Activated T-cell treated with anti-CD3 and anti-CD28 coated beads for 24 hours (primary cell): ENCODE measurements at places on chromosomes 16 and 17.

DNA sequence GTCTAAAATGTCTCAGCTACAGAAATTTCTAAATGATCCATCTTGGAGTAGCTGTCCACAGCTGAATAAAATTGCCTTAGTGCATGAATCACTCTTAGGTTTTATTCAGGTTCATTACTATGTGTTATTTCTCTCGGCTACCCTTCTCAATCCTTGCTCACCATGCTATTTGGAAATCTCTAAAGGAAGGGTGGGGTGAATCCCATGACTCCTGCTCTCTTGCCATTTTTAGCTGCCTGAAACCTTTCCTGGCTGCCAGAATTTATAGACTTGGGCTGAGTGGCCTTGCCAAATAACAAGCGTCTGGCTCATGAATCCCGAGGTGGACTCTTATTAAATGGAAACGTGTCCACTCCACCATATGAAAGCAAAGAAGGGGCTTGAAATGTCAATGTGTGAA lies 936.1 kb upstream of the SOX9 start:
- no peak for DNase-seq

GRCh38 chr16:21600031-21600773 lies 825 bp downstream of the METTL9 start:
- DNase-seq, result peak; percentile 11

GRCh38 chr16:22219389-22220068 lies 13.5 kb downstream of the EEF2K start:
- DNase-seq, result no peak

DNA sequence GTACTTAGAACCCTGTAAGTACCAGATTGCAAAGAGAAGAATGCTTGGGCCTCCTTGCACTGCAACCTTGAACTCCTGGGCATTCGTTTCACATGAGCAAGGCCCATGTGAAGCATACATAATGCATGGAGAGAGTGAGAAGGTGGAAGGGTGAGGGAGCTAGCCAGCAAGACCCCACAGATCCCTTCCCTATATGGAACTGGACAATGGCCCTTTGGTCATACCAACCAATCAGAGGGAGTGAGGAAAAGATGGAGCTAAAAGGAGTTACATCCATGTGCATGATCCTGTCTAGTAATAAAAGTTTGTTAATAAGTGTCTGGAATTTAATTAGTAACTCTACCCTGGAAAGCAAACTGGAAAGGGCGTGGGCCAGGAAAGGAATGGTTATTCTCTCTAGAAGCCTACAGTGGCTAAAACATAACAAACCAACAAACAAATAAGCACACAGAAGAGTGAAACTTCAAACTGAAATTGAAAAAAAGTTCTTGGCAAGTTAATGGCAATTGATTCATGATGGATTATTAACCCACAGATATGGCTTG lies 29.6 kb downstream of the DNAH3 start:
- DNase-seq, result no peak

GRCh38 chr17:61009663-61010062 lies 332.0 kb downstream of the BCAS3 start:
- DNase-seq, result no peak

- no peak for DNase-seq
These were observed 14.6 kb upstream of the CIBAR2 start for GRCh38 chr16:85126705-85127378.

- no peak for DNase-seq
These were observed 20.0 kb downstream of the IST1 start for GRCh38 chr16:71915350-71915749.

- no peak for DNase-seq
These were observed 48.4 kb upstream of the DOC2B start for GRCh38 chr17:229709-230394.

GRCh38 chr17:37399265-37399803 lies 7.3 kb downstream of the ACACA start:
- DNase-seq, result no peak

DNA sequence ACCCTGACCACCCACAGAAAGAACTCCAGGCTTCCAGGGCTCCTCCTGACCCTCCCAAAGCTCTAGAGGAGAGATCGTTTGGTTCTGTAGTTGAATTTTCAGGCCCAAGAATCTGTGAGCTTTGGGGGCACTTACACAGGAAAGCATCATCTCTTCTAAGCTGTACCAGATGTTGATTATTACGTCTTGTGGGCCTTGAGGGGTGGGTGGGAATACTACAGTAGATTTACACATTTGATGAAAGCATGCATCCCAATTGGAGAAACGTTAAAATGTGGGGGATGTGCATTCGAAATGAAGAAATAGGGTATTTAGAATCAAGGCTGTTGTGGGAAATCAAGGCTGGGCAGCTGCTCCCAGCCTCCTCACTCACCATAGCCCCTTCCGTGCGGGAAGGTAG lies 61.9 kb downstream of the MGAT5B start:
- DNase-seq, result no peak

- DNase-seq, result no peak
These were observed 290.6 kb upstream of the CCL2 start for GRCh38 chr17:33964344-33964979.

DNA sequence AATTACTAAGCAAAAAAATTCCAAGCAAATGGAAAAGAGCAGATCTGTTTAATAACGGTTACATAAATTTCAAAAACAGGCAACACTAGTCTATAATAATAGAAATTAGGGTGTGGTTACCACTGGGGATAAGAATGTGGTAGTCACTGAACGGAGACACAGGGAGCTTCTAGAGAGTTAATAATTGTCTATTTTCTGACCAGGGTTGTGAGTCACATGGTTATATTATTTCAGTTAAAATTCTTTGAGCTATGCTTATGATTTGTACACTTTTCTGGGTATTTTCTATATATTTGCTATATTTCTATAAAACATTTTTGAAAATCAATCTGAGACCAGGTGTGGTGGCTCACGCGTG lies 433.9 kb upstream of the MAF start:
- DNase-seq, result no peak

DNA sequence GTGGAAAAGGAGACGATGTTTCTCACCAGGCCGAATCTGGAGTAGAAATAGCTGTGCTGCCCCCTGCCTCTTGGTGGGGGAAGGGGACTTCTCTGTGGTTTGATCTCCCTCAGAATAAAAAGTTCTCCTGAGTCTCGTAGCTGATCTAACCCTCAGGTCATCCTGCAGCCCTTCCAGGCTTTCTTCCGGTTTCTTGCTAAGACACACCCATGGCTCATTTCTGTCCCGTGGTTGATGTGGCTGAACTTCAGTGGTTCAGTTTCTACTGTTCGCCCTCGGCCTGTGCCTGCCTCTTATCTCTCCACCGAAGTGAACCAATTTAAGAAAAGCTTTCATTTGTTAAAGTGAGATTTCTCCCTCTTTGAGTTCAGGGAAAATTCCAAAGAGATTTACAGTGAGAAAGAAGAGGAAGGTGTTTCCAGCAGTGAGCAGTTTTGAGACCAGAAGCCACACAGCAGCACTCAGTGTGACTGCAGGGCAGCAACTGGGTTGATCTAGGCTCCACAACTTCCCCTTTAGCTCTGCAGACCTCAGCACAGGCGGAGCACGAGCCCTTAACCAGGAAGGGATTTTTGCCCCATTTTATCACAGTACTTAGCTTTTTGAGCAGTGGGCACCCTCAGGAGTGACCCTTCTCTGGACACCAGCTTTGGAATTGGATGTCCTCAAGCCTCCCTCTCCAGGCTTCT lies 34.9 kb upstream of the CACNG5 start:
- DNase-seq, result no peak

DNA sequence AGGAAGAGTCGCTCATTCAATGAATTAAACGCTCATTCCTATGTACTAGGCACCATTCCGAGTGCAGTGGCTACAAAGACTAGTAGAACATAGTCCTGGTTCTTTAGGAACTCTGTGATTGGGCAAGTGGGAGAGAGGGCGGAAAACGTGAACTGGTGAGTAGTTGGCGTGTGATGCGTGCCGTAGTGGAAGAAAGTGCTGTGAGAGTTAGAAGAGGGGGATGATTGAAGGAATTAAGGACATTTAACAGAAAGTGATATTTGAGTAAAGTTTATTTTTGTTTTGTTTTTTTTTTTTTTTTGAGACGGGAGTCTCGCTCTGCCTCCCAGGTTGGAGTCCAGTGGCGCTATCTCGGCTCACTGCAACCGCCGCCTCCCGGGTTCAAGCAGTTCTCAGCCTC lies 7.9 kb upstream of the SLFN14 start:
- DNase-seq, result peak; percentile 48

GRCh38 chr17:3688027-3688553 lies 7.9 kb downstream of the P2RX5 start:
- no peak for DNase-seq

DNA sequence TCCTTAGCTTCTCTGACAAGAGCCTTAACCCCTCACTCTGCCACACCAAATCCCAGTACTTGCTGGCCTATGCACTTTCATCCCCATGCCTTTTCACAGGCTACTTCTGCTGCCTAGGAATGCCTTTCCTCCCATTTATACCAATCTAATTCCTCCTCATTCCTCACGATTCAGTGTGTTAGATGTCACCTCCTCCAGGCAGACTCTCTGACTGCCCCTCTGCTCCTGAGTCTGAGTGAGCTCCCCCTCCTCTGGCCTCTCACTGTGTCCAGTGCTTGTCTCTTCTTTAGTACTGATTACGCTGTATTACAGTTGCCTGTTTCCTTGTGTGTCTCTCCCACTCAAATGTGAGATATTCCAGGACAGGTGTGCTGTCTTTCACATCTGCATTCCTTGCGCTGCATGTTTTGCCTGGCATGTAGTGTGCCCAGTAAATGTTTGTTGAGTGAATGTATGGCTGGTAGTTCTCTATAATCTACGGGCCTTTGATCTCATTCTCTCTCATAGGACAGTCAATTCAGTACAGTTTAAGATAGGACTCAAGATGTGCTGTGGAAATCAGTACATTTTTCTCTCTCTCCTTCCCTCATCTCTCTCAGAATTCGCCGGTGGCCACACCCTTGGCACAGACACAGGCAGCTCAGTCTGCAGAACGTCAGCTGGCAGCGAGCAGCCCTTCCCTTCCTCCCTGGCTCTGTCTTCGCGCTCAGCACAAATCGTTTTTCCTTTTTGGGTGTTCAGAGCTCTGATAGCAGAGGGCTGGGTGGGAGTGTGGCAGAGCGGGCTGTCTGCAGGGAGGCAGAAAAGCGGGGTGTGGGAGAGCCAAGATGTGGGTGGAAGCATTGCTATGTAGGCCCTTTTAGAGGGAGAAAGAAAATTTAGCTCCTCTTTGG lies 18.5 kb downstream of the ARL4D start:
- DNase-seq, result no peak

GRCh38 chr17:48160177-48161081 lies 52.9 kb downstream of the SNX11 start:
- DNase-seq, result no peak

DNA sequence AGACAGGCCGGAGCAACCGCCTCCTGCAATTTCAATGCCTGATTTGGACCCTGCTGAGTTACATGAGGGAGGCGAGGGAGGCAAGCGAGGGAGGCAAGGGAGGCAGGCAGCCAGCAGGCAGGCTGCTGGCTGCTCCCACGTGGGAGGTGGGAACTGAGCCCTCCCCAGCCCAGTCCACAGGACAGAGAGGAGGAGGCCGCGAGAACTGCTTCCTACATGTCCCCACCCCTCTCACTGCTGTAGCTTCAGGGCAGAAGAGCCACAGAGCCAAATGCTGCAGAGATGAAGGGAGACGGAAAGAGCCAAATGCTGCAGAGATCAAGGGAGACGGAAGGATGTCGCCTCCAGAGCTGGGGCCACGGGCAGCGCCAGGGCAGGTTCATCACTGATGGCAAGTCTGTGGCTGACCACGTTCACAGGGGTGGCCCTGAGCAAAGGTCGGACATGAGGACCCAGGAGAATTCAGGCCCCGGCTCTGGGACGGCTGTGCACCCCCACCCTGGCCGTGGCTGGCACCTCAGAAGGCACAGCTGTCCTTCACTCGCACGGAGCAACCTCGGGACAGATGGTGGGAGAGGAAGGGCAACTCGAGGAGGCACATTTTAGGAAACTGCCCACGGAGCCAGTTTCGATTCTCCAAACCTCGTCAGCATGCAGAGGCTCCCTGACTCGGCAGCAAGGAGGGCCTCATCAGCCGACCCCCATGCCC lies 21.5 kb downstream of the RPH3AL start:
- DNase-seq, result no peak

- no peak for DNase-seq
These were observed 18.7 kb upstream of the ARHGAP17 start for GRCh38 chr16:25033852-25034251.

DNA sequence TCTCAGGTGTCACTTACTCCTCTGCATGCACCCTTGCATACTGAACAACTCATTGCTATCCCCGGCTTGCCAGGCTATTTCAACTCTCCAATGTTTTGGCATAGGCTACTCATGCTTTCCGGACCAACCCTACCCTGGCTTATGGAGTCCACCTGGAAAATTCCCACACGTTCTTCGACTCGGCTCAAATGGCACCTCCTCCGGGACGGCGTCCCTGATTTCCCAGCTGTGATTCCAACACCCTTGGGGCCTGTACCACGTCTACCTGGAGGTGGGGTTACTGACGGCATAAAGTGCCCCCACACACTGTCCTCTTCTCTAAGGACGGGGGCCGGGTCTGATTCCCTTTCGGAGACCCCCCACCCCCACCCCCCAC lies 498 bp downstream of the SMYD4 start:
- DNase-seq, result no peak

DNA sequence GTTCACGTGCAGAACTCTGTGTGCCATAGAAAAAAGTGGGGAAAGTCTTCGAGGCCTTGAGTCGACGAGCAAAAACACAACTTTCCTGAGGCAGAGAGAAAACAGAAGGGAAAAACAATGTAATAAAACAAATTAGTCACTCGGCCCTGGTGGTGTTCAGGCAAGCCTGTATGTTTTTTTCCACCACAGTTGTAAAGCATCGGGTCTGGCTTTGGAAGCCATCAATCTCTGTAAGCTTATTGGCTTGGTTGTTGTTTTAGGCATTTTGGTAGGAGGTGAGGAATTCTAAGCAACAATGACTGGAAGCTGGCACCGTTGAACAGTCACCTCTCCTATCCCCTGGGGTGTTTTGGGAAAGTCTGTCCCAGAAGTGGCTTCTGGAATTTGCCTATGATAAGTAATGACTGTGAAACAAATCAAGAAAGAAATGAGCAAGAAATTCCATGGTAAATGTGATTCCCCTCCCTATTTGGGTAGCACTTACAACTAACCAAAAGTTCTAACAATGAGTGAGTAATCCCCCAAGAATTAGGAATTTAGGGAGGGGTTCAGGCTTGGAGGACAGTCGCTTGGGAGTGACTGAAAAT lies 2.8 kb downstream of the CDH13 start:
- no peak for DNase-seq
